ENCODE measurements at places on chromosomes 3 and 15.
A peak's percentile ranks its signal among the peaks of the same experiment; 100 is the strongest.

DNA sequence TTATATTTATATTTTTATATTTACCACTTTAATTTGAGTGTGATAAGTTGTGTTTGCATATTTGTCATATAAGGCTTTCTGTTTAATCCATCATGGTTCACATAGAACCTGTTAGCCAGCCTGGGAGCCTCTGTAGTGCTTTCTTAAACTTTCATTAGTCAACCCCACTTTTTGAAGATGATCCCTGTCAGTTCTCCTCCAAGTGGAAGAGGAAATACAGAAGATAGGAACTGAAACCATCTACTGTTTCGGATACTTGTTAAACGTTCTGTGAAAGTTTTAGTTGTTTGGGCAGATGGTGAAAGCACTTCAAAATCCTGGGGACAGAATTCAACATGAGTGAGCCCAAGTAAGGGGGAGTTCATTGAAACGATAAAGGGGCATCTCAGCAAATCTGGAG lies 4.6 kb upstream of the SAMMSON start:
- no peak for DNase-seq

GRCh38 chr3:122390665-122391064 lies 6.7 kb downstream of the FAM162A start:
- no peak for DNase-seq

DNA sequence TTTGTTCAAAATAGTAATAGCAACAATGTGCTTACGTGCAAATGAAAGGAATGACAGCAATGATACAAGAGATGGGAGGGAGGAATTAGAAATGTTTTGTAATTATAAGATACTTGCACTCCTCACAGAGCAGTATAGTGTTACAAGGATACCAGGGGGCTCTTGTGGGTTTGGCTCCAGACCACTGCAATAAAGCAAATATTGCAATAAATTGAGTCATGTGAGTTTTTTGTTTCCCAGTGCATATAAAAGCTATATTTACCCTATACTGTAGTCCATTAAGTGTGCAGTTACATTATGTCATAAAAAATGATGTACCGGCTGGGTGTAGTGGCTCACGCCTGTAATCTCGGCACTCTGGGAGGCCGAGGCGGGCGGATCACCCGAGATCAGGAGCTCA lies 864.3 kb downstream of the NSUN3 start:
- no peak for DNase-seq

DNA sequence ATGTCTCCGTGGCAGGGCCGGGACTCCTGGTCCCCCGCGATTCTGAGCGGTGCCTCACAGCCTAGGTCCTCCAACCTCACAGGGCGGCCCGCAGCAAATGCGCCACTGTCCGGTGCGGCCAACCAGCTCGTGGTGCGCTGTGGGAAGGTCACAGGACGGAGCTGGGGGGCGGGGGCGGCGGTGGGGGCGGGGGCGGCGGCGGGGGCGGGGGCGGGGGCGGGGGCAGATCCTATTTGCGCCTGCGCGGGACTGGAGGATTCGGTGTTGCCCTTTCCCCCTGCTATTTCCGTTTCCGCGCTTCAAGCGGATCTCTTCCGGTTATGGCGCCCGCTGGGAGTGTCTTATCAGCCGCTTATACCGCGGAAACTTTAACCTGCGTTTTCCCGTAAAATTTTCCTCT lies 106.7 kb upstream of the SNRPN start:
- no peak for DNase-seq

- DNase-seq = no peak
Measured at GRCh38 chr15:61034678-61035291, 194.3 kb downstream of the RORA start.

- peak; percentile 31 for DNase-seq
Measured at GRCh38 chr15:64507293-64507802, 47.0 kb downstream of the ZNF609 start.

DNA sequence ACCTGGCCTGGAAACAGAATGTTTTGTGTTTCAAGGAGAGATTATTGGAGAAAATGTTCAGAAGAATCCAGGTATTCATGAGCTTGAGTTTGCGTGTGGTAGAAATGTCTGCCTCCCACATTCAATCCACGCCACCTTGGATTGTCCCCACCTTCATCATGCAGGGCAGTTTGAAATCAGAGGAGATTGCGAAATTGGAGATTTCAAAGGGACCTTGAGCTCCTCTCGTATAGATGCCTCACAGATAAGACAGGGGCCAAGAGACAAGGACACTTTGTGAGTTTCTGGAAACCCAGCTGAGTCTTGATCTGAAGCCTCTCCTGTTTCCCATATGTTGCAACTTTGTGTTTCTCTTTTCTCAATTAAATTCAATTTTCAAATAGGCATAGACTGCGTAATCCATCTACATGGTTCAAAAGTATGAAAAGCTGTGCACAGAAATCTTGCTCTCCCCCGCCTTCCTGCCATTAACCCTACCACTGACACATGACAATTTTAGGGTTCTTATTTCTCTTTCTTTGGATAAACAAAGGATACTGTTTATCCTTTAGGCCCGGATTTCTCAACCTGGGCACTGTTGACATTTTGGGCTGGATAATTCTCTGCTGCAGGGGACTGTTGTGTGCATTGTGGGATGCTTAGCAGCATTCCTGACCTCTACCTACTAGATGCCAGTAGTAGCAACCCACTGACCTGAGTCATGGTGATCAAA lies 53.8 kb downstream of the CMTM8 start:
- DNase-seq = no peak

- no peak for DNase-seq
Measured at GRCh38 chr3:4250064-4250463, 53.1 kb upstream of the SETMAR start.

- DNase-seq = peak; percentile 48
Measured at GRCh38 chr3:58074116-58074715, 66.0 kb downstream of the FLNB start.

- DNase-seq = no peak
Measured at GRCh38 chr3:129575233-129575996, 31.1 kb downstream of the PLXND1 start.

DNA sequence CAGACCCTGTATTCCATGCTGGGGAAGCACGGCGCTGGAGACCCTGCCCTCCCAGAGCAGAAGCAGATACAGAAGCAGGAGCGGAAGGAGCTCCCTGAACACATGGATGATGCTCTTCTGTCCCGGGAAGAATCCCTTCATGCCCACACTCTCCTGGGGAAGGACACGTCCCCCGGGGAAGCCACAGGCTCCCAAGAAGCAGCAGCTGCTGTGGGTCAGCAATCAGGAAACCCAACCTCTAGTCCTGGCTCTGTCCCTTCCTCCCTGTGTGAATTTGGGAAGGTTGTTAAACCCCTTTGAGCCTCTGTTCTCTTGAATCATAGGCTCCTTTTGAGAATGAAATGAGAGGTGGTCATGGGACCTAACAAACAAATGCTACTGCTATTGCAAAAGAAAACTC lies 176.2 kb upstream of the TPM1 start:
- no peak for DNase-seq

- DNase-seq = no peak
Measured at GRCh38 chr15:64017082-64017588, 29.1 kb downstream of the DAPK2 start.

GRCh38 chr15:69315402-69316110 lies 16.8 kb downstream of the PAQR5 start:
- DNase-seq = no peak

DNA sequence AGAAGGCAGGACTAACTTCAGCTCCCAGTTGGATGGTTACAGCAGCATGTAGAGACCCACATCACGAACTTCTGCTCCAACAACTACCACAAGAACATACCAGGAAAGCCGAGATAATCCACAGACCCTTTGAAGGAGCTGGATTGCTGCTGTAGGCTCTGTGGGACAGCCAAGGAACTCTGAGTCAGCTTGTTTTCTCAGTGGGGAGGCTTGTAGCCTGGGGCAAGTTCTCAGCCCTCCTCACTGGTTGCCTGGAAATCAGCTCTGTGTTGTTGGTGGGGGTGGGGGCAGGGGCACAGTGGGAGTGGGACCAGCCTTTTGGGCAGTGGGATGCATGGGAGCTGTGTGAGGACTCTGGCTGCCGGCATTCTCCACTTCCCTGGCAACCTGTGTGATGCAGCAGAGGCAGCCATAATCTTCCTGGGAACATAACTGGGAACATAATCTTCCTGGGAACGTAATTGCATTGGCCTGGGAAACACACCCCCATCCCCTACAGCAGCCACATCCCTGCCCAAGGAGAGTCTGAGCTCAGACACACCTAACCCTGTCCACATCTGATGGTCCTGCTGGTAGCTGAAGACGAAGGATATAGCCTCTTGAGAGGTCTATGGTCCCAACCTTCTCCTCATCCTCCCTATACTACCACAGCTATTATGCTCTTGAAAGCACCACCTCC lies 153.1 kb downstream of the PEAK1 start:
- no peak for DNase-seq

- no peak for DNase-seq
Measured at GRCh38 chr15:86837294-86838061, 757.8 kb downstream of the AGBL1 start.

DNA sequence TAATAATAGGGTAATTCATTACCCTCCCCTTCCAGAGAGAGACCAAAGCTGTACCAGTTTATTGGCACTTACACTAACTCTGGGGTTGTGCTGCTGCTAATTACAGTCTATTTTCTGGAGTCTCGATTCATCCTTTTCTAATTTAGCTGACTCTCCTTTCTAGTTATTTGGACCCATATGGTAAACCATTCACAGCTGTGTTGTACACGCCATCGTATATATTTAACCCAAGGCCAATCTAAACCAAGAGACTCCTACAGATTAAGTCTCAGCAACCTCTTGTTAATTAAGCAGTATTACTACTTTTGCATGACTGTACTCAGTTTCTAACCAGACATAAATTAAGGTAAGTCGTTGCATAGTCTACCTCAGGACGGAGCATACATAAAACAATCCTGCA lies 22.5 kb downstream of the ANXA2 start:
- no peak for DNase-seq

DNA sequence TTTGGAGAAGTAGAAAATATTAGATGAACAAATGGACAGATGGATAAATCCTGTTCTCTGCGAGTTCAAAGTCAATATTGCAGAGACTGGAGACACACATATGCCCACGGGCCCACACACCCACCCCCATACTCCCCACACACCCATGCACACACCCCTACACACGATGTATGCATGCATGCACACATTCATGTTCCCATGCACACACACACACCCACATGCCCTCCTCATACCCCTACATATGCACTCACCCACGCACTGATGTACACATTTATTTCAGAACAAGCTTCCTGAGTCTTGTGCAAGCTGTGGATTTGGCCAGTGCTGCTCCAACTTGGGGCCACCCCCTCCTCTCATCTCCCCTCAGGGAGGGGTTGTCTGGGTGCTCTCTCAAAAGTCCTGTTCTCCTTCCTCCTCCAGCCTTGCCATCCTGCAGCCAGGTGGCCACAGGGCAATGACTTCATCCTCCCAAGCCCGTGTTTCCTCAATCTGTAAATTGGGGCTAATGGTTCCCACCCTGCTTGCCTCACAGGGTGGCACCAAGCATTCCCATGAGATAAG lies 16.4 kb downstream of the MAPKAPK3 start:
- no peak for DNase-seq

DNA sequence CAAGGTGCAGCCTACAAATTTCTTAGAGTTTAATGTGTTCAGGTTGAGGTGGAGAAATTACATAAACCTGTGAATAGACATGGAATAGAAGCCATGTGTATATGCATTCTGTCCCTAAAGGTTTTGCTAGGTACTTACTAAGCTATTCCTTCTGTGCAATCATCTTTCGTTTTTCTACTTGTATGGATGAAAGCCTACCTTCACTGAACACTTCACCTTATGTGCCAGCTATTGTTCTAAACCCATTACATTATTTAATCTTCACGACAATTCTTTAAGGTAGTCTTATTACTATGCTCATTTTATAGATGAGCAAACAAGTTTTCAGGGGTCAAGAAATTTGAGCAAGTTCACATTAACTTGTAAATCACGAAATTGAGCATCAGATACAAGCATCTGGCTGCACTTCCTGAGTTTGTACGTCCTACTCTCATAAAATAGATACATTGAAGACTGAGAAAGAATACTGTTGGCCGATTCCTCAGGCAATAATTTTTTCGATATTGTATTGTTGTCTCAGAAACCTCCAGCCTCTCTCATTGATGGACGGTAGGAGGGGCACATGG lies 635 bp upstream of the RCN2 start:
- no peak for DNase-seq

GRCh38 chr15:100544946-100545345 lies 16.2 kb upstream of the CERS3 start:
- no peak for DNase-seq

DNA sequence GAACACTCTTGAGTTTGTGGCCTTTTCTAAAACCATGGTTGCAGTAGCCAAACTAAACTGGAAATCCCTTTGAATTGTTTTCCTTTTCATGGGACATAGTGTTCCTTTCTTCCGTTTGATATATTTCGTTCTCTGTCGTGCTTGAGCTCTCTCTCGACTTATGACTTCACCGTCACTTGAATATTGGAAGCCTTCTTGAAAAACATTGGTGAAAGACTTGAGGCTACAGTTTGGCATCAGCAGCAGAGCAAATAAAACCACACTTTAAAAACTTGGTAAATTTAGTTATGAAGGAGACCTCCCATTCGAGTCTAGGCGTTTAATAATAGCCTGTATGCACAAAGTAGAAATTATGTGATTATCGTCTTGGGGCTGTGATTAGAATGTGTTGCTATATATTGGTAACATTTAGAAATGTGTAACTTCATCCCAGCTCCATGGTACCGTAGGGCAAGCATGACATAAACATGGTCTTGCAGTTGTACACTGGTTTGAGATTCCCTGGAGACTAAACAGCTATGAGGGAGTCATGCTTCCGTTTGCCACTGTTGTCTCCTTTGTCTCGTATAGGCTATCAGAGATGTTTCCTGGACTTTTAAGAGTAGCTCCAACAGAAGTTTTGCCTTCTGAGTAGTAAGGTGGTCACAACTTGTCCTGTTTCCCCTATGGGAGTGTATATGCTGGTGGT lies 122.3 kb downstream of the PTPRG start:
- DNase-seq = no peak

All from naive B cell (primary cell).